Brain (organoid and tissue), 16 donors: ENCODE measurements at places on chromosomes 1 and 21.

DNA sequence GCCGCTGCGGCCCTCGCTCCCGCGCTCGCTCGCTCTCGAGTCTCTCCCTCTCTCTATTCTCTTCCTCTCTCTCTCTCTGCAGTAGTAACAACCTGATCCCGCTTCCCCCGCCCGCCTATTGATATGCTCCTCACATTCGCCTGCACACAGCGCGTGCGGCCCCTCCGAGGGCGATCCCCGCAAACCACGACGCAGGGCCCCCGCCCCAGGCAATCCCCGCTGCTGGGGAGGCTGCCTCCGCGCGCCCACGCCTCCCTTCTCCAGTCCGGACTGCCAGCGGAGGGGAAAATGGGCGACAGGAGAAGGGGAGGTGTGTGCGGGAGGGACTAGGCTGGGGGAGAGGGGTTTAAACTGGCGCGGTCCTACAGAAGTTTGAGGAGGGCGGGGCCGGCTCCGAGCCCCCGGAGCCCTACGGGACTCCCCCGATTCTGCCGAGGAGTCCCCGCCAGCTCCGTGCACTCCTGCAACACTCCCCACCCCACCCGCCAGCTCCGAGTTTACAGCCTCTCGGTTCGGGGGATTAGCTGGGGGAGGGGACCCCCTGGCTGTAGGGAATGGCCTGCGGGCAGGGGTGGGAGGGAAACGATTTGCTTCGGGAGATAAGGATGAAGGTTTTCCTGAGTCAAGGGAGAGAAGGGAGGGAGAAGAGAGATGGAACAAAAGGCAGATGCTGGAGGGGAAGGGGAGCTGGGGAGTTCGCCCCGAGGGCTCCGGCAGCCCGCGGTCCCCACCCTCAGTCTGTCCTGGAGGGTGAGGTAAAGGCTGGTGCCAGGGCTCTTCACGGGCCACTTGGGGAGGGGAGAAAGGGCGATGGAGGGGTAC, 66.6 kb downstream of the SYT2 start:
- DNase-seq = peak; percentile 82

DNA sequence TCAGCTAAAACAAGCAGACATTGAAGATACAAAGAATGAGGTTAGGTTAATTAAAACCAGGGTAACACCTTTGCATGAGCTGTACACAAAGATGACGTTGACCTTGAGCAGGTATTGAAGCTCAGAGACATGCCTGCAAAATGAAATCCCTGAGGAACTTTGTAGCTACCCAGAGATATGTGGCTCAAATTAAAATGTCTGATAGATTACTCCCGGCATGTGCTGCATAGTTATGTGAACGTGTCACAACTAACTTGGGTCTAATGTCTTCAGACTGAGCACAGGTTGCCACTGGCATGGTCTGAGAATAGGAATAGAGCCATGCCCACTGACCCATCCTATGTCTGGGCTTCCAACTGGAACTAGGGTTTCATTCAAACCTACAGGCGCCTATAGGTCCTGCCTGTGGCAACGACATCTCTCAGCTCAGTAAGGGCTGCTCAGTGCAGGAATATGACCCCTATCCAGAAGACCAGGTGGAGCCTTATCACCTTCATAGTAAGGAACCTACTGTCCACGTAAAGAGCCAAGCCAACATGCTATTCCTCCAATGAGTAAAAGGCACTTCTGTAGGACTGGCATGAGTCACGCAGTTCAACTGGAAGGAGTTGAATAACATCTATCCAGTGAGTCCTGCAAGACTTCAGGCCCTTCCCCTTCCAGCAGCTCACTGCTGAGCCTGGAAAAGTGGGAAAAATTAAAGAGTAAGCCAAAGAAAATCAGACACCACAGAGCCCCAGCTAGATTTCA, 60.7 kb downstream of the PRKAB2 start:
- no peak for DNase-seq

DNA sequence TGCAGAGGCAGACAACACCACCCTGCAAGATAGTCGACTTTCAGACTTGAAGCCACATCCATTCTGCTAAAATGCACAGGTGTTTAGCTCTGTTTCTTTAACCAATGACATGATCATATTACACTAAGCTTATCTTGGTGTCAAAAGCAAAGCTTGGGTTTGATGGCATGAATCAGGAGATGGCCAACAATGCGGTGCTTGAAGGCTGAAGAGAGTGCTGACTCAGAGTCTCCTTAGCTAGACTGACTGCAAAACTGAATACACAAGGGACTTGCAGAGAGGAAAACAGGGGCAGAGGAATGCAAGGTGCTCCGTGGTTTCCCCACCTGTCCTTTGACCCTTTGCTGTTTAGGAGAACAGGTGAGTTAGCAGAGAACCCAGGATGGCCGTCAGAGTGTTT, 262.6 kb downstream of the SIPA1L2 start:
- no peak for DNase-seq

DNA sequence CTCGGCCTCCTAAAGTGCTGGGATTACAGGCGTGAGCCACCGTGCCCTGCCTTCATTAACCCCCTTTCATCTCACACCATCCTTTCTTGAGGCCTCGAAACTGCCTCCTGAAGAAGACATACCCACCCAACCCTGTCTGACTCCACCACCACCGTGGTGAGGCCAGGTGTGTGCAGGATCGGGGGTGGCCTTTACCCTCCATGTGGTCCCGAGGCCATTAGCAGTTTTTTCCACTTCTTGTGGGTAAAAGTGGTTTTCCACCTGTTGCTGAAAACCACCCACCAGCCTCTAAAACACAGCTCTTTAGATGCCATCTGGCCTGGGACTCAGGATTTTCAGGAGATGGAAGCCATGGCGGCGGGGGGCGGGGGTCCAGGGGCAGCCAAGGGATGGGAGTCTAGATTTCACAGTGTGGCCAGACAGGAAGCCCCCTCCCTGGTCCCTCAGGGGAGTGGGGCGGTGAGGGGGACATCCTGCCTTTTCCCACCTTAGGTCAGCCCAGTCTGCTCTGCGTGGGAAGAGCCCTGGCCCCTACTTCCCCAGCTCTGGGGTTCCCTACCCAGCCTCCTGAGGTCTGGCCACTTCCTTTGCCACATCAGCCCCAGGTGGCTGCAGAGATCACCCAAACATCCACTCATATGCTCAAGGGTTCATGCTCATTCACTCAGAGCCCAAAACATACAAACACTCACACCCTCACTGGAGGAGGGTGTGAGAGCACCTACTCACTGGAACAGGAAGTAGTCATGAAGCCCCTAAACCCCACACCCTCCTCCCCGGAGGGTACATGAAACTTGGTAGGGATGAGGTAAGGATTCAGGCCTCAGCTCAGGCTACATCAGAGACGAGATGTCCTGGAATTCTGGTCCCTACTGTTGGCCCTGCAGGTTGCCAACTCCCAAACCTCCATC, 2.3 kb downstream of the FGR start:
- DNase-seq = no peak

DNA sequence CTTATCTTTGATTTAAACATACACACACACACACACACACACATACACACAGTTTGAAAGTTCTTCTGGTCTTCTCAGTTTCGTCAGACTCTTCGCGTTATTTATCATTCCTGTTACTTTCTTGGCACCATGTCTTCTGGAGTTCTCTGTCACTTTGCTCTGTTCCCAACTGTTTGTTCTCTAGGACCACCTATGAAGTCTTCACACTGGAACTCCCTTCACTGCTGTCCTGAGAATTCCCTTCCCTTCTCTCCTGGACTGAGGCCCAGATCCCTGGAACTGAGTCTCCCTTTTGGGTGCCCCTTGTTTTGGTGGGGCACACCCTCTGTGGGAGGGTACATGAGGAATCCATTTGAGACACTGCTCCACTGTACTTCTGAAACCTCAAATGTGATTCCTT, 30.5 kb downstream of the ALG14 start:
- DNase-seq = no peak

- peak; percentile 42 for DNase-seq
These were observed 169.0 kb downstream of the AGBL4 start for GRCh38 chr1:49854741-49855140.

GRCh38 chr1:19533626-19534025, 48.3 kb upstream of the CAPZB start:
- DNase-seq = no peak
